HTR-8/SVneo (cell line): ENCODE measurements at places on chromosomes 1 and 21.

- no peak for DNase-seq
Observed at GRCh38 chr1:216961516-216961915, 238.3 kb upstream of the ESRRG start.

DNA sequence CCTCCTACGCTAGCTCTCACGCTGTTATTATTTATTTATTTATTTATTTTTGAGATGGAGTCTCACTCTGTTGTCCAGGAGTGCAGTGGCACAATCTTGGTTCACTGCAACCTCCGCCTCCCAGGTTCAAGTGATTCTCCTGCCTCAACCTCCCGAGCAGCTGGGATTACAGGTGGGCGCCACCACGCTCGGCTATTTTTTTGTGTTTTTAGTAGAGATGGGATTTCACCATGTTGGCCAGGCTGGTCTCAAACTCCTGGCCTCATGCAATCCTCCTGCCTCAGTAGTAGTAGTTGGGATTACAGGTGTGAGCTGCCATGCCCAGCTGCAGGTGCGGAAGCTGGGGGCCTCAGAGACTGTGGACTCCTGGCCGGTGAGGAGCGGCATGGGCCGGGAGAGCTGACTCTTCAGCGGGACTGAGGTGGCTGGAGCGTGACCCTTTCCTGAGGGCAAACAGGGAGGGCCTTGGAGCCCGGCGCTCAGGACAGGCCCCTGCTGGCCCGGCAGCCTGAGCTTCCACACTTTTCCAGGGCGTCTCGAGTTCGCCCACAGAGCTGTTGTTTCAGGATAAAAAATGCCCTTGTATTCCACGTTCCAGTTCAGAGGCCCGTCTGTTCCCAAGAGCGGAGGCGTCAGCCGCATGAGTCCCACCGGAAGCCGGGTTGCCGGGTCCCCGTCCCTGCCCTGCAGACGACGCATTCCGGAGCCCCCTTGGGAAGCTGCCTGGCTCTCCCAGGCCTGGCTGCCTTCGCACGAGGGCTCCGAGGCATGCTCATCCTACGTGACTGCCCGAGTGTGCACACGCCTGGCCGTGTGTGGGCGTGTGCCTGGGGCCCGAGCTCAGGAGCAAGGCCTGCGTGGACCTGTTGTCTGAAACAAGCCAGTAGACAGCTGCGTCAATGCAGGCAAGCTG lies 126.2 kb downstream of the SIK1 start:
- DNase-seq: no peak

DNA sequence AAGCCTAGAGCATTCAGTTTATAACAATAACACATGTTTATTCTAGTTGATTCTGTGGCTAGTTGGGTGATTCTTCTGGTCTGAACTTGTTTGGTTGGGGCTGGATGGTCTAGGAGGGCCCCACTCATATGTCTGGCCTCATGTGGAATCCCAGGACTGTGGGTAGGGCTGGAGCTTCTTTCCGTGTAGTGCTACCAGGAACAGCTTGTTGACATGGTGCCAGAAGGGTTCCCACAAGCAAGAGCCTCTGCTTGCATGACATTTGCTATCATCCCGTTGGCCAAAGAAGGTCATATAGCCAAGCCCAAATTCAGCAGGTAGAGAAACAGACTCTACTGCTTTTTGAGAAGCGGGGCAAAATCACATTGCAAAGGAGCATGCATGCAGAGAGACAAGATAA lies 67.6 kb upstream of the PPP2R5A start:
- no peak for DNase-seq

DNA sequence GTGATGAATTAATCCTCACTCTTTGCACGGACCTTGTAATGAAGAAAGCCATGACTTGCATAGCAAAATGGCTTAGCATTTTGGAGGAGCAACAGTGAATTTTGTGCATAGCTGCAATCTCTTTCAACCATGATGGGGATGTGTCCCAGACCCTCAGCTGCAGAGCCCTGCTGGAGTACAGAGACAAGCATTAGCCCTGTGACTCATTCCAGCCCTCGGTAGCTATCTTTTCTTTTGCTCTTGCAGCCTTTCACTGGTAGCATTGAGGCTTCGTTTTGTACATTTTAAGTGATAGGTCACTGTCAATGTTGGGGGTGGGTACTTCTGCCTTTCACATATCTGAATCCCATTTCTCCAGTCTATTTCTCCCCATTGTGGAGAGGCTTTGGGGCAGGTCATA lies 58.4 kb downstream of the SLC35F3 start:
- DNase-seq: no peak
